ENCODE measurements at places on chromosomes 3 and 15. TPM values are rescaled to one million over a fixed set of nuclear protein-coding genes. Genes with fewer than 3 reads are reported as not detected.

GRCh38 chr3:43817825-43818224 lies 127.1 kb downstream of the ABHD5 start:
- H3K27ac ChIP-seq: no peak overlapping the region
- H3K27me3 ChIP-seq: peaks cover 4% of the 10 kb centered on the region
- H3K4me3 ChIP-seq: no peak overlapping the region
- H3K36me3 ChIP-seq: no peaks in the 10 kb centered on the region
- DNase-seq: no peak
- peaks cover 10% of the 10 kb centered on the region for H3K4me1 ChIP-seq

- no peak for DNase-seq
- no peaks in the 10 kb centered on the region for H3K4me1 ChIP-seq
- H3K27ac ChIP-seq: no peak overlapping the region
- no peak overlapping the region for H3K4me3 ChIP-seq
- H3K27me3 ChIP-seq: no peaks in the 10 kb centered on the region
Observed at GRCh38 chr3:81308306-81308705, 453.1 kb downstream of the GBE1 start.

- H3K4me3 ChIP-seq: no peak overlapping the region
- H3K36me3 ChIP-seq: peaks cover 7% of the 10 kb centered on the region
- no peaks in the 10 kb centered on the region for H3K27me3 ChIP-seq
- DNase-seq: no peak
Observed at GRCh38 chr15:79863886-79864285, 32.9 kb downstream of the MTHFS start.

DNA sequence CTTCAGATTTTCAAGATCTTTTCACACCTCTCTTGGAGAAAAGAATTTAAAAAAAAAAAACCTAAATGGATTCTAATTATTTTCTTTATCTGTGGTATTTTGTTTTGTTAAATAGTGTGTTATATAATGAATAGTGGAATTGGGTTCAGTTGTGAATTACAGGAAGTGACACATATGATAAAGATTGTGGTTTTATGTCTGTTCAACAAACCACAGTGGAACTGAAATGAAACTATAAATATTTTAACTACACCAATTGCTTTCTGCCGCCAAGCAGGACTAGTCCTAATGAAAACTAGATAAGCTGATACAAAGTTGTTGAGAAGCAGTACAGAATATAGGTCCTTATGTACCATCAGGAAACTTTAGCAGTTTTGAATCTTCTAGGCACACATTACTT lies 121.6 kb downstream of the UBE2E2 start:
- H3K4me1 ChIP-seq: peaks cover 29% of the 10 kb centered on the region
- H3K4me3 ChIP-seq: no peak overlapping the region
- H3K36me3 ChIP-seq: no peaks in the 10 kb centered on the region
- no peaks in the 10 kb centered on the region for H3K27me3 ChIP-seq

DNA sequence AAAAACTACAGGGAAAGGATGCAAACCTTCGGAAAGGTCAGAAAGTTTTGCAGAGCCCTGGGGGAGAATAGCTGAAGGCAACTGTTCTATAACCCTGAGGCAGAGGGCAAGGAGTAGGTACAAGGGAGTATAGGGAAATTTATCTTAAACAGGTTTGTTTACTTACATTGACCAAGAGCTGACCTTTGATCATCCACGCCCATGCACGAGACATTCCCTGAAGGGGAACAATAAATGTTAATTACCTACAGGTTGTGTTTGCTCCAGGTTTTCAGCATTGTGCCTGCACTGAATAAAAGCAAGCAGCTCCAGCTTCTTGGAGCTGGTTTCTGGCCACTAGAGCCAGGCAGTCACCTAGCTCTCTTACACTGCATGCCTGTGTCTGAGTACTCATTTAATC lies 524.5 kb upstream of the TGFBR2 start:
- no peak for DNase-seq
- H3K36me3 ChIP-seq: no peaks in the 10 kb centered on the region
- H3K27ac ChIP-seq: no peak overlapping the region
- H3K27me3 ChIP-seq: peaks cover 95% of the 10 kb centered on the region
- H3K4me1 ChIP-seq: peaks cover 36% of the 10 kb centered on the region

DNA sequence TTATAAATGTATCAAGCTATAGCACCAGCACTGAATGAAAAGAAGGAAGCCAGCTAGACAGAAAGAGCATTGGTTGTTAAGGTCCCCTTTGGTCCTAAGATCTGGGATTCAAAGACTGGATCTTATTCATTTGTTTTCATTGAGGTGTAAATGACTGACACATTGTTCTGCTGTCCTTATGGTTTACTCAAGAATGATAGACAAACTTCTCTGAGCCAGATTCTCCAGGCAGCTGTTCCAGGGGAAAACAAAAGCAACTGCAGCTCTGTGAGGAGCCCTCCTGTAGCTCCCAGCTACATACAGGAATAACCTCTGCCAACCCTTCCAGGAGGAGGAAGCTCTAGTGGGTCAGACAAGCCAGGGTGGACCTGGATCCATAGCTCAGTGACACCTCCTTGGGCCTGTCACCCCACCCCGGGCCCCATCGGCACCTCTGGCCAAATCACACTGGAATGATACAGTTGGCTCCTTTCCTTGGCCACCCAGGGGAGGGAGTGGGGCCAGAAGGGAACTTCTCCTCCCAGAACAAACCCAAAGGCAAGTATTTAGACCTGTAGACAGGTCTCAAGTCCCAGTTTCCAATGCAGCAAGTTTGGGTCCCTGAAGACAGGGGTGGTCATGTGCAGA lies 57.8 kb downstream of the ZNF621 start:
- no peak overlapping the region for H3K4me3 ChIP-seq
- H3K4me1 ChIP-seq: peaks cover 33% of the 10 kb centered on the region
- no peak overlapping the region for H3K27ac ChIP-seq
- DNase-seq: no peak

CPNE9 gene
- total RNA-seq: 6.0 TPM

SCN11A gene
- total RNA-seq: 0.27 TPM
